ENCODE measurements at places on chromosomes 2 and 18.

DNA sequence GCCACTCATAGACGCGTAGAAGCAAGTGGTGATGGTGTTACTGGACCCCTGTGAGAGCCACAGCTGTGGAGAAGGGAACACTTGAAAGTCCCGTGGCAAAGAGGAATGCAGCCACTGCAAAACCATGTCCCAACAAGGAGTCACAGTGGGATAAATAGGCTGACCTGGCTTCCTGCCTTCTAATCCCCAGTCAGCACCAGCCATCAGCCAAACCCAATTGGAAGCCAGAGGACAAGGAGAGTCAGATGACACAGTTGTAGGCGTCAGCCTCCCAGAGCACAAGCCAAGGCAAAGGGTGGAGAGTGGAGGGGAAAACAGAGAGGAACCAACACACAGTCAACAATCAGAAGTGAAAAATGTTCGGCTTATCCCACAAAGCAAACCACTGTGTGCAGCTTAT lies 5.5 kb upstream of the CYBRD1 start:
- DNase-seq, result no peak

DNA sequence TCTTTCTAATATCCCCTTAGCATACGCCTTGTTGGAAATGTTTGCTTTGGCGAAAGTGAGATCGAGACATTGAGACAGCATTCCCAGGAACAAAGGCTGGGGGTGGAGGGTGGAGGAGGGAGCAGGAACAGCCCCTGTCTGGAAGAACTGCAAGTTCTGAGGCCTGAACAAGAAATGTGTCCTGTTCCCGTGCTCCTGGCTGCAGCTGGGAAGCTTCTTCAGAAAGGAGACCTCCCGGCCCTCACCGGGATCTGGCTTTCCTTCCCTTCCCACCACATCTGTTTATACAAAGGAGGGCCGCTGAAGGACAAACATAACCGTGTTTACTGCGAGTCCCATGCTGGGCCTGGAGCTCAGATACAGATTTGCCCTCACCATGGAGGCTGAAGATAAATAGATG lies 35.9 kb downstream of the AFF3 start:
- DNase-seq, result no peak

- no peak for DNase-seq
Observed at GRCh38 chr2:41994661-41995060, 53.2 kb upstream of the PKDCC start.

DNA sequence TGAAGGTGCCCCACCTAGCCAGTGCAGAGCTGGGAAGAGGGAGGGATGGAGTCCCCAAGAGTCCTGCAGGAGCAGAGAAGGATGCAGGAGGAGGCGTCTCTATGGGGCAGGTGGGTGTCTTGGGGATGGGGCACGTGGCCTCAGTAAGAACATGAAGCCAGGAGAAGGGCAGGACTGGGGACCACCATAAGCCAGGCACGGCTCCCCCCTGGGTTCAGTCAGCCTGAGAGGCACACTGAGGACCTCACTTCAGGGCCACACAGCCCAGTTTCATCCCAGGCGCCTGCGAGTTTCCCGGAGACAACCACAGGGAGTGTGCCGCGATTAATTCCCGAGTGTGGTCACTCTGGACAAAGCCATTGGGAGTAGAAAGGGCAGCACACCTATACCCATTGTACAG lies 120.3 kb downstream of the GYPC start:
- no peak for DNase-seq

DNA sequence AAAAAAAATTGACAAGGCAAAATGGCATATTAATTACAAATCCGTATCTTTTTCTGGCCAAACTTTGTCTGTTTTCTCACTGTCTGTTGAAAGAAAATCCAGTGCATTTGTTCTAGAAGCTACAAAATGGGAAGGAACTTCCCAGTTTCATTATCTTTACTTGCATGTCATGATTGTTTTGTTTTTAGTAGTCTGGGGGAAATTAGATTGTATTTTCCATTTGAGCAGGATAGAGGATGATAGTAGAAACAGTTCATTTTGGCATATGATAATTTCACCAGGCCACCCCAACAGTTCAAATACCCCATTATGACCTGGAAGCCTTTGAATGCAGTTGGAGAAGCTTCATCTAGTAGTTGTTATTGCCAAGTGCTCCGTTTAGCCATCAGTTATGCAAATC lies 77.5 kb upstream of the RANBP2 start:
- DNase-seq, result no peak

DNA sequence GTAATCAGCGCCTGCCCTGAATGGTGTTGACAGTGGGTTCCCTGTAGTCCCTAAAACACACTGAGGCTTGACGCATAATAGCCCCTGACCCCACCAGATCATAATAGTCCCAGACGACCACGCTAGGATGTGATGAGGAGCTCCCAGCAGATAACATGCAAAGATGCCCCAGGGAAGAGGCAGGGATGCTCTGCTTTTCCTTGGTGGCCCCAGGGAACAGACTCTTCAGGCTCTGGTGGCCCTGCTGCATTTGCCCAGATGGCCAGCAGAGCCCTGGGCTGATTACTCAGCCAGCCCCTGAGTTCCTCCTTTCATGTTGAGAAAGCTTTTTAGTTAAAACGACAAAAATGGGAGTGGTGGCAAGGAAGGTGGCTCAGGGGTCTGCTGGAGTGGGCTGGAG lies 5.9 kb upstream of the NCKAP5 start:
- DNase-seq, result no peak

DNA sequence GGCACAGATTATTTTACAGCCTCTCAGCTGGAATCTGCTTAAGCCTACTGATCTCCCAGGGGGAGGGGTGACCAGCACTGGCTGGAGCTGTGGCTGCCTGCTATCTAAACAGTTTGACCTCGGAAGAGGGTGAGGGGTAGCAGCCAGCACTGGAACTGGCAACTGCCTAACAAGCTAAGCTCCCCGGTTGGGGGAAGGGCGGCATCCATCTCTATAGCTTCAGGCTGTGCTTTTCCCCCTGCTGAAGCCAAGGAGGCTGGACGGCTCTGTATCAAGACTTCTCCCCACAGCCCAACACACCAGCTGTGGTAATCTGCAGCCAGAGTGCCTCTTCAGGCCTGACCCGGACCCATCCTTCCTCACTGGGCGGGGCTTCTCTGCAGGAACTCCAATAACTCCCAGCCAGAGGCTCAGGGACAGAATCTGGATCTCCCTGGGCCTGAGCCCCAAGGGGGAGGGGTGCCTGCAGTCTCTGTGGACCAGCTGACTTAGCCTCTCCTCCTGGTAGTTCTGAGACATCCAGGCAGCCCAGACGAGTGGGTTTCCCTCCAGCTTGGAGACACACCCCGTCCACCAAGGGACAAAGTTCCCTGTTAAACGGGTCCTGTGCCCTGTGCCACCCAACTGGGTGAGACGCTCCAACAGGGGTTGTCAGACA lies 560.2 kb downstream of the LRP1B start:
- no peak for DNase-seq

DNA sequence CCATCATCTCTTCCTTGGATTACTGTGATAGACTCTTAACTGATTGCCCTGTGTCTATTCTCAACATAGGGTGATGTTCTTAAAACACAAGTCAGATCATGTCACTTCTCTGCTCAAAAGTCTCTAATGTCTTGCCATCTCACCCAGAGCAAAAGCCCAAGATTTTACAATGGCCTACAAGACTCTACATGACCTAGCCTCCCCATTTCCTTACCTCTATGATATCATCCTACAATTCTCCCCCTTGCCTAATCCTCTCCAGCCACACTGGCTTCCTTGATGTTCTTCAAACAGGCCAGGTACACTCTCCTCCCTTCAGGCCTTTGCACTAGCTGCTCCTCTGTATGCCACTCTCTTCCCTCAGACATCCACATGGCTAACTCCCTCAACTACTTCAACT lies 55.1 kb downstream of the ROCK1 start:
- no peak for DNase-seq

GRCh38 chr2:157875641-157876065 lies 477 bp downstream of the ACVR1 start:
- no peak for DNase-seq

DNA sequence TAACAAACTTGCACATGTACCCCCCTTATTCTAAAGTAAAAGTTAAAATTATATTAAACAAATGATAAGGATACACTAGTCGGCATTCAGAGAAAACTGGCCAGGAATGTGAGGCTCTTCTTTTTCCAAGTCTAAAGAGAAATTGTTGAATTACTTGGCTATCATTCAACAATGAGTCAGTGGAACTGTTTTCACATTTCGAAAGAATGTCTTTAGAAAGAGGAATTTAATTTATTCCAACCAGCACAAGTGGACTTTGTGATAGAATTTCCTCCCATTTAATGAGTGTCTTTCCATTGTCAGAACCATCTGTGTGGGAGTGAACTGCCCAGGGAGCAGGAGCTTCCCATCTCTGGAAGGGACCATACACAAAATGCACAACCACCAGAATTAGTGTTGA lies 792.2 kb downstream of the EPHA4 start:
- DNase-seq, result no peak

DNA sequence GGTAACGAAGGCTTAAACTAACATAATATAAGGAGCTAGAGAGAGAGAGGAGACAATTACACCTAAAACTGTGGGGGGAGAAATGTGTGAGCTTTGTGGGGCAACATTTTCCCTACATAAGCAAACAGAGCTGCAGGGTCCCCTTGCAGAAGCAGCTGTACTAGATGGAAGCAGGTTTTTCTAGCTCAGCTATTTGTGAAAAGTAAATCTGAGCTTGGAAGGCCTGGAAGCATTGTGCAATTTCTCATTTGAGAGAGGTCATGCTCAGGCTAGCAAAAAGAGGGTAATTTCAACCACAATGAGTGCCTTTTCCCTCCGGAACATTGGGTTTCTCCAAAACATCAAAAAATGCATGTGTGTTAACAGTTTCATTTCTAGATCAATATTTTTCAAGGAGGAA lies 130.0 kb downstream of the ARL4C start:
- DNase-seq, result peak; percentile 30

- DNase-seq, result no peak
Observed at GRCh38 chr2:197001921-197002320, 75.4 kb upstream of the PGAP1 start.

- DNase-seq, result peak; percentile 62
Observed at GRCh38 chr2:68835621-68836020, 35.6 kb downstream of the BMP10 start.

DNA sequence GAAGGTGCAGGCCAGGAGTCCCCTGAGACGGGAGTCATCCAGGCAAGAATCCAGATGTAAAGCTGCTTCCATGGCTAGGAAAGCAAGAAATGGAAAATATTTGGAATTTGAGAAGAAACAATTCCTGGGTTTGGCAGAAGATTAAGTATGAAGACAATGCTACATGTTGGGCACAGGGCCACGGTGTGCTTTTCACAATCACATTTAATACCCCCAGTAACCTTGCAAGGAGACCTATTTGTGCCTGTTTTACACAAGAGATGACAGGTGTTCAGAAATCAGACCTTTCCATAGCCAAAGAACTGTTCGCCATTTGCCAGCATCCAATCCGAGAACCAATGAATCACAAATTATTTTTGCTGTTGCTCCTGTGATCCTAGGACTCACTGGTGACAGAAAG lies 50.5 kb downstream of the KCTD1 start:
- DNase-seq, result no peak

GRCh38 chr2:98404556-98405250 lies 40.0 kb upstream of the INPP4A start:
- DNase-seq, result no peak

DNA sequence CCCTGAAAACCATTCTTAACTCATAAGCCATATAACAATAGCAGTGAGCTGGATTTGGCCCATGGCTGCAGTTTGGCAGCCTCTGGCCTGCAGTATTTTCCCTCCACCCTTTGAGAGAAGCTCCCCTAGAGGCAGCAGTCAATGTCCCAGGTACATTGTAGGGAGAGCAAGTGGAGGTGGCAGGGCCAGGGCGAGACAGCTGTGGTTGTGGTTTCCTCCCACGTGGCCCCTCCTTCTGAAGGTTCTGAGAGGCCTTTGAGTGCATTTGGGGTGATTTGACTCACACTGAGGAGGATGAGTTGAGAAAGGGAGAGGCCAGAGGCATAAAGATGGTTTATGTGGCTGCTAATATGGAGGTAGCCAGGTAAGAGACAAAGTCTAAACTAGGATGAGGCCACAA lies 45.5 kb upstream of the LDAH start:
- DNase-seq, result no peak

DNA sequence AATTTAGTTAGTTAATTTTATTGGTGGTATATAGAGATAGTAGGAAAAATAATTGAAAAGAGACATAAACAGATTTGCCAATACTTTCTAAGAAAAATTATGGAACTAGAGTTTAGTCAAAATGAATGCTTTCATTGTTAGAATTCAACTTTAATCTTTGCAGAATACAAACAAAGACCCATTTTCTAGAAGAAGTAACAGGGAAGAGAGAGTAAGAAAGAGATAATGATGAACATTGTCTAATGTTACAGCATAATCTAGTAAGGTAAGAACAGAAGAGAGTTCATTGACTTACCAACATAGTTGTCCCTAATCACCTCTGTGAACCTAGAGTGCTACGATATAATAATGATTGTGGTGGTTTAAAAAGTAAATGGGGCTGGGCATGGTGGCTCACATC lies 23.7 kb downstream of the SCN1A start:
- DNase-seq, result no peak

DNA sequence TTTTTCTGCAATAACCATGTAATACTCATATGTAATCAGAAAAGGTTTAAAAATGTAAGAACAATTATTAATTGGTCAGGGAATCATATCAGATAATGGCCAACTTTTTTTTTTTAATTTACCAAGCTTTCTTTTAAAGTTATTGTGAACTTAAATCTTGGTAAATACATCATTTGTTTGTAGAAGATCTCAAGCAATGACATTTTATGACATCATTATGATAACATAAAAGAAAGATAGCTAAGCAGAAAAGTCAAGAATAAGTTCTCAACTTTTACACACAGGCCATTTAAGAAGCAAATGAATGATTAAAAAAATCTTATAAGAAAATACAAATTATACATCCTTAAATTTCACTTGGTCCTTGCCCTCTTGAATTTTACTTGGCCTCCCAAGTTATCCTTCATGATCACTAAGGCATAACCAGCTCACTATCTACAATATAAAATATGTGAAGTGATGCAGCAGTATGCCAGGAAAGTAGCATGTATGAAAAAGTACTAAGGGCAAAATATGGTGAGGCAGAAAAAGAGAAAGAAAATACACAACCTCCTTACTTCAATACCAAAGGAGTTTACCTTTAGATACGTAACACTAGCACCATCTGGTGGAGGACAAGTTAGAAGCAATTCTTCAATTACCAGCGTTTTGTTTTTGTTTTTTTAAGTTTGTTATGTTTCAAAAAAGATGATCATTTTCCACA lies 116.6 kb downstream of the SRBD1 start:
- DNase-seq, result peak; percentile 40

Data from MV-4-11 (cell line).